ENCODE measurements at places on chromosomes 4 and X.
A peak's percentile ranks its signal among the peaks of the same experiment; 100 is the strongest.

- no peak for DNase-seq
Observed at GRCh38 chr4:53199356-53199755, 166.5 kb downstream of the SCFD2 start.

- no peak for DNase-seq
Observed at GRCh38 chr4:8696369-8697127, 104.0 kb downstream of the CPZ start.

GRCh38 chr4:25921922-25922321, 7.9 kb downstream of the SMIM20 start:
- DNase-seq: no peak

- DNase-seq: no peak
Observed at GRCh38 chrX:63101879-63102620, 249.1 kb downstream of the SPIN4 start.

GRCh38 chr4:66160606-66161005, 490.3 kb upstream of the EPHA5 start:
- DNase-seq: no peak

DNA sequence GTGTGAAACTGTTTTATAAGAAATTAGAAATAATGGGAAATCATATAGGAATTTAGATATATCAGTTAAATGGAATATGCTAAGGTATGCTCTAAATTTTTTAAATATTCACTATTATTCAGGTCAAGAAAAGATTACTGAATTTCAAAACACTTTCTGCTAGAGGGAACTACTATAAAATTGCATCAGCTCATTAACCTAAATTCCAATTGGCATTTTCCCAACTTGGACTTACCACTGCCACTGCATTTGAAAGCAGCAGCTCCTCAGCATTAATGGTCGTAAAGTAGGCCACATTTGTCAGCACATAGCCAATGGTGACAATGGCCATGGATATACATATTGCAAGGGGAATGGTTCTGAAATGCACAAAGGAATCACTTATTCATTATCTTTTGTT, 57.3 kb downstream of the SLC7A11 start:
- no peak for DNase-seq

- DNase-seq: no peak
Observed at GRCh38 chr4:111435986-111436744, 709.1 kb upstream of the FAM241A start.

- no peak for DNase-seq
Observed at GRCh38 chrX:33128048-33128805, 83.1 kb downstream of the DMD start.

GRCh38 chr4:15515106-15515505, 45.4 kb downstream of the CC2D2A start:
- no peak for DNase-seq

- peak; percentile 32 for DNase-seq
Observed at GRCh38 chrX:37825215-37825842, 22.0 kb downstream of the DYNLT3 start.

DNA sequence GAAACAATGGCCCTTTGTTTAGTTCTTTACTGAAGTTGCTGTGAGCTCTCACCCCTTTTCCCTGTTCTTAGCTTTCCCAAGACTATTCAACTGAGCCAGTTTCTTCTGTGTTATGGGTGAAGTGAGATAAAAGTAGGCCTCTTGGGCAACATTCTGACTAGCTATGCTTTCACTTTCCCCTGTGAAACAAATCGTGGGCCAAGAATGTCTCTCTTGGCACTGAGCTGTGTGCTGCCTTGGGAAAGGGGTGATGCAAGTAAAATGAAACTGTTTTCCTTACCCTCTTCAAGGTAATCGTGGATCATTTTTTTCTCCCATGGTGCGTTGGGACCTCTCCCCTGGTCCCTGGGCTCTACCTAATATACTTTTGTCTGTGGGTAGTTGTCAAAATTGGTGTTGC, 653.9 kb upstream of the MAGEB2 start:
- no peak for DNase-seq

- DNase-seq: no peak
Observed at GRCh38 chr4:79756140-79756895, 316.7 kb downstream of the ANTXR2 start.

- DNase-seq: no peak
Observed at GRCh38 chrX:107600366-107600765, 27.9 kb upstream of the PRPS1 start.

DNA sequence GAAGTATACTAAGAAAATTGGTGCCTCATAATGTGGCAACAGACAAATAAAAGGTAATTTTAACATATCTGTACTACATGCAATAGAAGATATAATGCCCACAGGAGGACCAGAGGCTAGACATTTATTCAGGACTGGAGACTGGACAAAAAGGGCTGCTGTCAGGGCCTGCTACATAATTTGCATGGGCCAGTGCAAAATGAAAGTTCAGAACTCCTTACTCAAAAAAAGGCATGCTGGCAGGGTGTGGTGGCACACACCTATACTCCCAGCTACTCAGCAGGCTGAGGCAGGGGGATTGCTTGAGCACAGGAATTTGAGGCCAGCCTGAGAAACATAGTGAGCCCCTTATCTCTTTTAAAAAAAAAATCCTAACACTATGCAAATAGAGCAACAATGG, 12.4 kb upstream of the MAOA start:
- DNase-seq: no peak

DNA sequence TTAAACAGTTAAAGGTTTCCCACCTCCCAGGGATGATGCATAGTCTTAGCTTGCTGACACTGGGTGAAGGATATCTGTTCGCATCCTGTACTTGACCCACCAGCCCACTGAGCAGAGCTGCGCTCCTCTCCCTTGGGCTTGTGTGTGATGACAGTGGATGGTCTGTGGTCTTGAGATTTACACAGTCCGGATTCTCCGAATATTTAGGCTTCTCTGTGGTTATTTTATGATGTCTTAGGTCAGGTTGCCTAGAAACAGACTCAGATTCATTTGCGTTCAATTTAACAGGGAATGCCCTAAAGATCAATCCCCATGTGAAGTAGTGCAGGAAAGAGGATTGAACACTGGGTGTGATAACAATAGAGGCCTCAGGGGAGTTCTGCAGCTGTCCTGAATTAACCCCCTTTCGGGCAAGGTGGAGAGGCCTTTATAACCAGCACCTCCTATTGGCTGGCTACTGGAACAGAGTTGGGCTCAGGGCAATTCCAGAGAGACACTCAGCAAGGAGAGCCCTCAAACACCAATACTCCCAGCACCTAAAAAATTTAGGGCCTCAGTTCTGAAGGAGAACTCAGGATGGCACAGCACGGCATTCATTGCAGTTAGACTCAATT, 653.2 kb upstream of the GALNT7 start:
- peak; percentile 70 for DNase-seq

- DNase-seq: no peak
Observed at GRCh38 chr4:76545226-76545884, 110.3 kb downstream of the SHROOM3 start.

DNA sequence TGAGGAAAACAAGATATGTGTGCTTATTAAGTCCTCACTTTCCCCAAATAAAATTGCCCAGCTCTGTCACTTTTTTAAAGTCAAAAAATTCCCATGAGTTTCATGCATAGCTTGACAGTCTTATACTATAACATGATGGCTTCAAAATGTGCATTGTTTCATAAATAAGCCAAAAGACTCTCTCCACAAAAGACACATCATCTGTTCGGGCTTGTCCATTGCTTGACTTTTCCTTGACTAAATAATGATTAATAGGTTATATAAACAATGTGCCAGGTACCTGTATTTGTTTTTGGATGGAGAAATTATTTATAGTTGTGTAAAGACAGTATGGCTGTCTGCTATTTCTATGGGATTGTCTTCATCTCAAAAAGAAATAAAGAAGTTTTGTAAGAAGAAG, 329.2 kb upstream of the KLF3 start:
- DNase-seq: no peak

- DNase-seq: no peak
Observed at GRCh38 chr4:5719350-5720055, 8.5 kb downstream of the EVC start.

DNA sequence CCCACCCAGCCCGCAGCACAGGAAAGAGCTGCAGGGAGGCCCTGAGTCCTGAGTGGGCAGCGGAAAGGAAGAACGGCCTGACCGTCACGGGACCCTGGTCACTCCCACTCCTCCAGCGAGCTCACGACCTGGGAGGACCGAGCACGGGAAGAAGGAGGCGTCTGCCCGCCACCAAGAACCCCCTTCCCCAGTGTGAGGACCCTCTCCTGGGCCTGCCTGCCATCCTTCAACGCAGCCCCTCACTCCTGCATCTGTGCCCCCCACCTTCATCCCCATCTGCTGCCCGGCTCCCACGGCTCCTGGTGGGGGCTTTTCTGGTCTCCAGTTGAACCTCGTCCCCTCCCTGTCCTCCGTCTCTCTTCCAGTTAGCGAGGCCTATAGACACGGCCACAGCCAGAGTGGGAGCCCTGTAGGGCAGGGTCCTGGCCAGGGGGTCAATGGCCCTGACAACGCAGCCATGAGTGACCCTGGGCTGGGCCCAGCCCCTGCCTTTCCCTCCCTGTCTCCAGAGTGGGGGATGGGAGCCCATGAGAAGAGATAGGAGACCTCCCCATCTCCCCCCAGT, 41.3 kb upstream of the MXD4 start:
- peak; percentile 24 for DNase-seq

DNA sequence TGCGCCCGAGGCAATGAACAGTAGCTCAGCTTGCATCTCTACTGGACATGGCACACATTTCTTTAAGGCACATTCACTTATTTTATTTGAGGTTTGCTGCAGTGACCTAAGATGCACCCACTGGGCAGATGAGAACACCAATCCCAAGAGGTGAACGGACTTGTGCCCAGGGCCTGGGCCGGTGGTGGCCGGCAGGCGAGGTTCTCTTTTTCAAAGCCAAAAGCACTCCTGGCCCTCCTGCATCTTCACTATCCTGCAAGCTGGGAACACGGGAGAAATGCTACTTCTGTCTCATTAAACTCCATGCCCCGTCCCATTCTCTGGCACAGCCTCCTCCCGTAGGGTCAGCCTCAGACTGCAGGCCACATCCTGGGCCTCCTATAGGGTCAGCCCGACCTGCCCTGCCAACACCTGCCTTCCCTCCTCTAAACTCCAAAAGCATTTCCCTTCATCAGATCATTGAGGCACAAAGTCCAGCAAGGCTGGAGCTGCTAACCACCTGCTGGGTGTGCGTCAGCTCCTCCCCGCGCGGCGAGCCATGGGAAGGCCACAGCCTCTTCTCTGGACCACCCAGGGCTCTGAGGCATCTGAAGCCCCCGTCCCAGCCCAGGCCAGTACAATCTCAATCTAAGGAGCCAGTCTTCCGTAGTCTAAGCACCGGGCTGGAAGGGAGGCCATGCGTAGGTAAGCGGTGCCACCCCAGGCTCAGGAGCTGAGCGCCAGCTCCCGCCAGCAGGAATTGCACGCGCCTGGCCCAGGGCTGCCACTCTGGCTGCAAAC, 166.1 kb downstream of the AFAP1 start:
- DNase-seq: no peak

- no peak for DNase-seq
Observed at GRCh38 chrX:16022580-16023200, 100.7 kb upstream of the GRPR start.

- no peak for DNase-seq
Observed at GRCh38 chr4:126991965-126992364, 640.8 kb upstream of the INTU start.

DNA sequence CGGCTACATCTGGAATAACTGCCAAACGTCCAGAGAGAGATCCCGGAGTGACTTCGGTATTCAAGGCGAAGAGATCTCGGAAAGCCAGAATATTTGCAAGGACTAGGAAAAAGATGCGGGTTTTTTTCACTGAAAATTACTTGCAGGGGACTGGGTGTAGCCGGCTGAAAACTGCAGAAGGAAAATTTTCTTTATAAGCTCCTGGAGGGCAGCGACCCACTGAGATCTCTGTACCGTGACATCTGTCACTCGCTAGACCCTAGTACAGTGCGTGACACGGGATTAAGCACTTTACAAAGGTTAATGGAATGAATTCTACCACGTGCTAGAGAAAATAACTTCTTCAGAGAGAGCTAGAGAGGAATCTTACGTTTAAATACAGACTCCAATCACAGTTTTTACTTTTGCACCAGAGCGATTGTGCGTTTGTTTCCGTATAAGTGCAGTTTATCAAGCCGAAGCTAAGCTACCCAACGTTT, 1.1 kb upstream of the LCORL start:
- peak; percentile 46 for DNase-seq

GRCh38 chr4:159545556-159545955, 442.7 kb downstream of the RAPGEF2 start:
- no peak for DNase-seq

DNA sequence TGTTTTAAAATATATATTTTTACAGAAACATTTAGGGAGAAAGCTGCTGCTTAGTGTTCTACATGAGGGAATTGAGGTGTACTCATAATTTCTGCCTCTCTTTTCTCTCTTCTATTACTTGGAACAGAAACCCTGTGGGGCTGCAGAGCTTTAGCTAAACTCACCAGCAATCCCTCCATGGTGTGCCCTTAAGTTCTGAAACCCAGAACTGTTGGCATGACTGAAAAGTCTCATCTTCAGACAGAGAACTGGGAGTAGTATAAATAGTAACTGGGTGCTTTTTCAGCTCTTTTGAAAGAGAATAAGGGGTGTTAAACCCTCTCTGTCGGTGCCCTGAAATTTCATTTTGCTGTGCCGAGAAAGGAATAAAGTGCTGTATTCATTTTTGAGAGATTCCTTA, 294.9 kb upstream of the BOD1L1 start:
- DNase-seq: no peak

GRCh38 chr4:183398298-183399125, 45.9 kb upstream of the CDKN2AIP start:
- peak; percentile 86 for DNase-seq

GRCh38 chrX:13776387-13776786, 40.5 kb downstream of the GPM6B start:
- DNase-seq: no peak

DNA sequence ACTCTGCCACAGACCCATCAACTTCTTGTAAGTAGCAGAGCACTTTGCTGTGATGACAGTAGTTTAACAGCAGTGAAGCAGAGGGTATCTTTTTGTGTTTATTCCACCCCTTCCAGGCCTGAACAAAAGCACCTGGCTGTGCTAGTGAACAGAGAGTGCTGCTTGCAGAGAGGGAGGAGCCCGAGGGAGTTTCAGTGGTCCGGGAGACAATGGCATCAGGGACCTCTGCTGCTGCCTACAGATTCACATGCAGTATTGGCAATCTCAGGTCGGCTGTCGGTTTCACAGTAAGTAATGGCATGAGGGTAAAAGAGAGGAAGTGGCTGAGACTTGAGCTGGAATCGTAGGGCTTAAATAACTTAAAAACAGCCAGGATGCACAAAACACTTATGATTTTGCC, 755.8 kb downstream of the RPA4 start:
- DNase-seq: no peak

- no peak for DNase-seq
Observed at GRCh38 chrX:16843208-16843909, 26.8 kb downstream of the RBBP7 start.

DNA sequence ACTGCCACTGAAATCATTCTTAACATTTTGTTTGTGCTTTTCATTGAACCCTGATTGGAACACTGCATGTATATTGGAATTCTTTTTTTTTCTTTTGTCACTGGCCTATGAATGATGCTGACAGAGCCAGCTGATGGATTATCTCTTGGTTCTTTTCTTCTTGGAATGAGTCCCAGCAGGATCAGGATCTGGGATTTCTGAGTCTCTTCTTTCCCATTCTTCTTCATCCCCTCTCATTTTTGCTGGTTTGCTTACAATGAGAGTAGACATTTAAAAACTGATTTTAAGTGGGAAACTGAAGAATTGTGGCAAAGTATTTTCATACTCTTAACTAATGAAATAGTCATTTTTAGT, 9.0 kb downstream of the DCUN1D4 start:
- DNase-seq: peak; percentile 56

GRCh38 chr4:3659131-3659530, 107.1 kb upstream of the ADRA2C start:
- no peak for DNase-seq

- DNase-seq: peak; percentile 9
Observed at GRCh38 chrX:44343412-44344141, at the start of gene EFHC2. Gene EFHC2 (minus strand): TSS chrX:44343672. CDS start chrX:44343588, 84 bp downstream.
